ACHN (cell line): ENCODE measurements at places on chromosomes 6 and 20.

- DNase-seq, result no peak
These were observed 1143.9 kb upstream of the GJE1 start for GRCh38 chr6:140988780-140989179.

- DNase-seq, result no peak
These were observed 60.9 kb downstream of the PGM3 start for GRCh38 chr6:83132121-83132520.

GRCh38 chr6:8060346-8060745 is 3.8 kb downstream of the BLOC1S5 start:
- no peak for DNase-seq

DNA sequence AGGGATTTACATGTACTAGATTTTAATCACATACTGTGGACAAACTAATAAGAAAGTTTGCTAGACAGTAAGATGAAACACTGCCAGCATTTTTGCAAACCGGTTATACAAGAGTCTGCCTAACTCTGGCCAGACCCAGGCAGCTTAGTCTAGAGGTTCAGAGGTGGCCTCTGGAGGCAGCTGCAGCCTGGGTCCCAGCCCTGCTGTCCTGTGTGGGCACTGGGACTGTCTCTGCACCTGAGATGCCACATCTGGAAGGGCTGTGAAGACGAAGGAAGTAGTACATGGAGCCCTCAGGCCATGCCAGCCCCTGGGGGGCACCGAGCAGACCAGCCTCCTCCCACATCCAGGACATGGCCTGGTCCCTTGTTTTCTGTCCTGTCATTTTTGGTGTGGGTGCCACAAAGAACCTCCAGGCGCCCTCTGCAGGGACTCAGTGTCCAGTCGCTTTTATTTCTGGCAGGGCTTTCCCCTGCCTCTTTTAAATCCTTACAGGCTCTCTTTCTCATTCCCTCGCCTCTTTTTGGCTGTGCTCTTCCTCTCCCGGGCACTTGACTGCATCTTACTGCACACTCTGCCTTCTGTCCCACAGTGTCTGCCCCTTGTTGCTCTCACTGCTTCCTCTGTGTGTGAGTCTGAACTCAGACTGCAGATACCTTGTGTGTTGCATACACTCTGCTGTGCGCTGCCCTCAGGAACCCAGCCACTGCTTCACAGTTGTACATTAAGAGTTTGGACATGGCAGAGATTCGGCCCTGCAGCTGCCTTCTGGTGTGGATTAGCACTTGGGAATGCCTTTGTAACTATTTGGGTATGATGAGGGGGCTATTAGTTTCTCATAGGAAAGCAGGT is 216.7 kb downstream of the ZDHHC14 start:
- peak; percentile 24 for DNase-seq

GRCh38 chr6:70673601-70674000 is 5.9 kb downstream of the SMAP1 start:
- peak; percentile 42 for DNase-seq

GRCh38 chr20:25309395-25310267 is 61.7 kb downstream of the PYGB start:
- peak; percentile 85 for DNase-seq

- DNase-seq, result no peak
These were observed 45.6 kb upstream of the FYN start for GRCh38 chr6:111918825-111919224.

- no peak for DNase-seq
These were observed 127.9 kb downstream of the LMBRD1 start for GRCh38 chr6:69668916-69669315.

- DNase-seq, result no peak
These were observed 554.9 kb downstream of the MAFB start for GRCh38 chr20:40134176-40134575.

GRCh38 chr6:21820442-21820841 is 226.9 kb downstream of the SOX4 start:
- DNase-seq, result no peak

DNA sequence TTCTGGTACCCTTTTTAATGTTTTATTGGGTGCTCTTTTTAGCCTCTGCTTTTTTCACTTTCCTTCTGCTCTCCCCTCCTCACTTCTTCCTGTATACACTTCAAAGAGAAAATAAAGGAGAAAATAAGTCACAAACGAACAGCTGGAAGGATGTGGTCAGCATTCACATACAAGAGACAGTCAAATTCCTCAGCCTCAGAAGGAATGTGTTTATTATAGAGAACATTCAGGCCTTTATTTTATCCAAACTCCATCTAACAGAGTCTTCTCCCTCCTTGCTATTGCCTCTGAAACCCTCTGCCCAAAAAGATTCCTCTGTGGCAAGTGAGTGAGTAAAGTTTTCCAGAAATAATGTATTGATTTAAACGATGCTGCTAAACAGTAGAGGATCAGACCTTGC is 490.4 kb downstream of the FRK start:
- DNase-seq, result no peak

DNA sequence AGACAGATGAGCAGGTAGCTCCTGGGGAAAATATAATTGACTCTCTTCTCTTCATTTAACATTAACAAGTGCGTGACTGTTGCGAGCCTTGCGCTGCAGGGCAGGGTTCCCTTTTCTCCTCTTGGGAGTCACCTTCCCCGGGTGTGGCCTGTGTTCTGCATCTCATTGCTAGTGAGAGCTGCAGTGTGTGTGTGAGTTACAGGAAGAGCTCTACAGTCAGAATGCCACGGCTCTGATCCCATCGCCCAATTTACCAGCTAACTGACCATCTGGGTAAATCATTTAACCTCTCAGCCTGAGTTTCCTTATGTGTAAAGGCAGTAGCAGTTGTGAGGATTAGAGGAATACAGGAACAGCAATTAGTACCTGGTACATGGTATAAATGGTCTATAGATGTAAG is 106.8 kb upstream of the NUP153 start:
- peak; percentile 17 for DNase-seq

DNA sequence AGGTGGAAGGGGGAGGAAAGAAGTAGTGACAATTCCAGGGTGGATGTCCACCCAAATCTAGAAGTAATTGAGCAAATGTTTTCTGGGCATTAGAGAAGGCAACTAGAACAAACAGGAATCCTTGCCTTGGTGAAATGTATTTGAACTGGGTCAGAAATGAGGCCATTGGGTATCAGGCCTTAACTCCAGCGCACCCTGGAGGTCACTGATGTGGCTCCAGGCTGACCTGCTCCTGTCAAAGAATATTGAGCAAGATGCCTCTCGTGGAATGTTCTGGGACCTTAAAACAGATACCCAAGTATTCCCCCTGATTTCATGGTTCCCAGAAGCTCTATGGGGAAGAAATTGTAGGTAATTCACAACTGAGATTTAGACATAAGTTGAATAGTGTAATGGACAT is 6.9 kb downstream of the HLA-DPB1 start:
- DNase-seq, result peak; percentile 41

DNA sequence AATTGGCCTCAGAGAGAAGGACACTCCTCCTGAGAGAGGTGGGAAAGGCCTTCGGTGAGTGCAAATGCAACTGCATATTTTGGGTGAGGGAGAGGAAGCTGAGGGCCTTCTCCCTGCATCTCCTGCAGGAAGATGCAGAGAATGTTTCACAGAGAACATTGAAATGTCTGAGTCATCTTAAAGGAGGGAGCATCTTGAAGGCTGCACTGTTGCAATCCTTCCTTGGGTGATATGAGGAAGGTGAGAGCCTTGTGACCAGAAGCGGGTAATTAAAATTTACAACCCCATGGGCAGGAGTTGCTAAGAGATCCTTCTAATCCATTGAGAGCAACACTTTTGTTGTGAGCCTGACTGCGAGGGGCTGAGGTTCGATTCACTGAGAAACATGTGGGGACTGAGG is 375.7 kb upstream of the MARCKS start:
- DNase-seq, result no peak

DNA sequence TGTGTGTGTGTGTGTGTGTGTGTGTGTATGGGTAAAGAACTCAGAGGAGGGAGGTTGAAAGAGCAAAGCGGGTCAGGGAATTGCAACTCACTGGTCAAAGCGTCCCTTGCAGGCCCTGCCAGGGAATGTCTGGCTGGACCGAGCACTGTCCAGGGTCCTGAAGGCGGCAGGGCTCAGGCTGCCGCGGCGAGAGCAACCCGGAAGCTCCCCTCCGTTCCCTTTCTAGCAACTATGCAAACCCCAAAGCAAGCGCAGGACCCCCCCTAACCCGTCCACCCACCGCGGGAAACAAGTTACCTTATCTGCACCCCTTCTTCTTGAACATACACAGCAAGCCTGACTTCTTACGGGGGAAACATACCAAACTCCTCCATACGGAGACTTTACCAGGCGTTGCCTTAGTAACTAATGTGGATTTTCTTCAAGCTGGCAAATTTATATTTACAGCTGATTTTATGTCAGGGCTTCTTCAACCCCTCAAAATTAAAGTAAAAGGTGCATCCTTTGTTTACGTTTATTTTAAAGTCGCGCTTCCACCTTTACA is 538 bp upstream of the GRM1 start:
- DNase-seq, result peak; percentile 48

DNA sequence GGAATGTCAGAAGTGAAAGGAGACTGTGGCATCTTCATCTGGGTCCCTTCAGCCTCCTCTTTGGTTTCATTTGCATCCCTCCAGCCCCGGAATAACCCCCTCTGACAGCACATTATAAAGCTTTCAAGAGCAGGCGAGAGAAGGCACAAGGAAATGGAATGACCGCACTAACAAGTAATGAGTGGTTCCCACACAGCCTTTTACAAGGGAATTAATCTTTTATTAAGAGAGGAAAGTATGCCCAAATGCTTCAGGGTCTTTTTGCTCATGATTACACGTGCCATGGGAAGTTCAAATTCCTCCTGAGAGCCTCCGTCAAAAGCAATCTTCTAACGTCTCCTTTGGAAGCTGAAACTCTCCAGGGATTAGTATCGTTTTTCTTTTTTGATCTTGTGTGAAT is 347.0 kb downstream of the BTBD3 start:
- no peak for DNase-seq

GRCh38 chr6:82397962-82398692 is 34.5 kb downstream of the TPBG start:
- no peak for DNase-seq

- DNase-seq, result no peak
These were observed 71.0 kb downstream of the FUT9 start for GRCh38 chr6:96086745-96087144.

DNA sequence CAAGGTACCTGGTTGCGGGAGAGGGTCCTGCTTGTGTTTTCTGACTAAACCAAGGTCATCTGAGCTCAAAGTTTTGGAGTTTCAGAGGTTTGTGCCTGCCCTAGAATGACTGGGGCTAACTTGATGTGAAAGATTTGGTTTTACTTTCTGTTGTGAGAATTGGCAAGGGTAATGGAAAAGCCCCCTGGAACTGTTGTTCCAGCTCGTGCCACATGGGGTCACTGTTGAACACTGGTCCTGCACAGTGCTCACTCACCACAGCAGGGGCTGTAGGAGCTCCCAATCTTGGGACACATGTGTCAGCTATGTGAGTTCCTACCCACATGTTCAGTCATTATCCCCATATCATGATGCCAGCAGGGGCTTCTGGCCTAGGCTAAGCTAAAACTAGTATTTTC is 6.5 kb downstream of the TGM6 start:
- DNase-seq, result peak; percentile 38

GRCh38 chr20:40680161-40680959 is 8.7 kb downstream of the MAFB start:
- DNase-seq, result no peak

- DNase-seq, result no peak
These were observed 236.7 kb downstream of the PAX1 start for GRCh38 chr20:21941941-21942805.

- no peak for DNase-seq
These were observed 879.7 kb downstream of the QKI start for GRCh38 chr6:164294047-164294784.

GRCh38 chr6:12557765-12558164 is 158.8 kb upstream of the PHACTR1 start:
- no peak for DNase-seq

DNA sequence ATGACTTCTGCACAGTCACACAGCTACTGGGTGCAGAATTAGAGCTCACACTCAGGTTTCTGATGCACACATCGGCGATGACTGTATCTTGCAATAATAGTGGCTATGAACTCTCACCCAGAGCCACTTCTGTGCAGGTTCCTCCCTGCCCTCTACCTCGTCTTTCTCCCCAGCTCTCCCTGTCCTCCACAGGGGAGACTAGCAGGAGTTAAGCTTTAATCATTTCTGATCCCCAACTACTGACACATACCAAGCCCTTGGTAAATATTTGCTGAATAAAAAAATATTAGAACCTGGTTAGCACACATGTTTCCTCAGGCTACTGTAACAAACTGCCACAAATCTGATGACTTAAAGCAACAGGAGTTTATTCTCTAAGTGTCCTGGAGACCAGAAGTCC is 222.7 kb upstream of the FOXA2 start:
- no peak for DNase-seq
